ENCODE measurements at places on chromosomes 1 and 21. TPM values are rescaled to one million over a fixed set of nuclear protein-coding genes. Genes with fewer than 3 reads are reported as not detected.

GRCh38 chr1:181704546-181704945 is 221.2 kb downstream of the CACNA1E start:
- DNase-seq = no peak

DNA sequence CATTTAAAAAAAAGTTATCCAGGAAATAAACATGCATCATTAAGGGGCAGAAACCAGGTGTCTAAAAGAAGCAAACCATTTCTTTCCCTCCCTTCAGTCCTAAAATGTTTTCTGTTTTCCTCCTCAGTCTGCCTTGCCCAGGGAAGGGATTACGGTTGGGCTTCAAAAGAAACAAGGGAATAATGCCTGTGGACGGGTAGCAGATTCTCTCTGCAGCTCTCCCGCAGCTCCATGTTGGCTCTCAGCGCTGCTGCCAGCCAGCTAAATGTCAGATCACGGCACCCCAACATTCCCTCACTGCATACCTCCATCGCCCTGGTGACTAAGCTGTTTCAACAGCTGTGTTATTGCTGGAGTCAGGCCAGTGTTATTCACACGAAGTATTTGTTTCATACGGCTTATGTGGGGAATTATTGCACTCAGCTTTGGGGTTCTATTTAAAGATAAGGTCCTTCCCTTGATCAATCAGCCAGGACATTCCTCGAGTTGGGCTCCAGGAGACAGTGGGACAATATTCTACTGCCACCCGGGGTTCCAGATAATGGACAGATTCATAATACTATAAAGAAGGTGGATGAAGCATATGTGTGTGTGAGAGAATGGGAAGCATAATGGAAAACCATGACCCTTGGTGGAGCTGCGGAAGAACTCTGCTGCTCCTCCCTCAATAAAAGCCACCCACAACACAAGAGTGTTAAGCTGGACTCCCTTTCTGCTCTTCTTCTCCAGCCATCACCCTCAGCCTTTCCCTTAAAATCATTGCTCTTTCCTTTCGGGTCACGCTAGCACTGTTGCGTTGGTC is 58.2 kb downstream of the WLS start:
- no peak for DNase-seq

GRCh38 chr1:74908131-74908530 is 175.2 kb downstream of the TYW3 start:
- no peak for DNase-seq

GRCh38 chr1:13759072-13759471 is 59.1 kb downstream of the PRDM2 start:
- DNase-seq = no peak

MYCL gene
- not detected for polyA plus RNA-seq

DNA sequence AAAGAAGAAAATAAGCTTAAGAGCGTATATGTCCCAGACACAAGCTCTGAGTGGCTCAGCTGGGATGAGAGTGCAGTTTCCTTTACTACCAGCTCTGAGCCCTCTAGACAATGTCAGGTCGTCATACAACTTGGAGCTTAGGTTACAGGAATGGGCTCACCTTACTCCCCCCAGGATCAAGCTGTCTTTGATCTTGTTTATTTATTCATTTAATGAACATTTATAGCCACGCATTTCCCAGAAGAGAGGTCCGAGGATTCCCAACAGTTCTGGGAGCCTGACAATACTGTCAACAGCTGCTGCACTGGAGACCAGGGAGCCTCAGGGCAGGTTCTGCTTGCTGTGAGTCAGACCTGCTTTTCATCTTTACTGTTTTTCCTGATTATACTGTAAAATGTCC is 378.9 kb downstream of the PLPP3 start:
- no peak for DNase-seq

UBE2U gene
- not detected for polyA plus RNA-seq

DNA sequence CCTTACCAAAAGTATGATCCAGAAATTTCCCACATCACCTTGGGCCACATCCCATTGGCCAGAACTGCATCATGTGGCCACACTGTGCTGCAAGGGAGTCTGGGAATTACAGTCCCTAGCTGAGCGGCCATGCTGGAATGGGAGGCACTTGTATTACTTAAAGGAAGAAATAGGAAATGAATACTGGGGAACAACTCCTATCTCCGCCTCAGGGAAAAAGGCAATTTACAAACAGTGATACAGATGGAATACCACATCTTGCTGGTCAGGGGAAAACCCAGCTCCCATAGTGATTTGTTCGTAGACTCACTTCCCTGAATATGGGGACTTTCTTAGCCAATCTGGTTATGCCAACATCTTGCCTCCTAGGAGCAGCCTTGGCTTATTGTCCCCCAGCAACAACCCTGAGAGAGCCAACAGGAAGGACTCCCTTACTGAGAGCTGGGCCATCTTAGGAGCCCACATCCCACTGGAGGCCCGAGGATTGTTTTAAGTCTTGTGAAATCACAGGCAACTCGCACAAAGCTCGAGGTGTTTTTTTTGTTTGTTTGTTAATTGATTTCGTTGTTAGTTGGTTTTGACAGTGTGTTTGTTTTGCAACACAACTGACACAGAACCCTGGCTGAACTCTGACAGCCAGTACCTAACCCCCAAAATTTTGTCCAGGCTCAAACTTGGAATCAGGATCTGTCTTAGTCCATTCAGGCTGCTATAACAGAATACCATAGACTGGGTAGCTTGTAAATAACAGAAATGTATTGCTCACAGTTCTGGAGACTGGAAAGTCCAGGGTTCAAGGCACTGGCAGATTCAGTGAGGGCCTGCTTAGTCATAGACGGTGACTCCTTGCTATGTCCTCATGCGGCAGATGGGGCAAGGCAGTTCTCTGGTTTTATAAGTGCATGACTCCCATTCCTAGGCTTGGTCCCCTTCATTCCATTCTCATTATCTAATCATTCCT is 14.9 kb downstream of the CDA start:
- DNase-seq = no peak

DNA sequence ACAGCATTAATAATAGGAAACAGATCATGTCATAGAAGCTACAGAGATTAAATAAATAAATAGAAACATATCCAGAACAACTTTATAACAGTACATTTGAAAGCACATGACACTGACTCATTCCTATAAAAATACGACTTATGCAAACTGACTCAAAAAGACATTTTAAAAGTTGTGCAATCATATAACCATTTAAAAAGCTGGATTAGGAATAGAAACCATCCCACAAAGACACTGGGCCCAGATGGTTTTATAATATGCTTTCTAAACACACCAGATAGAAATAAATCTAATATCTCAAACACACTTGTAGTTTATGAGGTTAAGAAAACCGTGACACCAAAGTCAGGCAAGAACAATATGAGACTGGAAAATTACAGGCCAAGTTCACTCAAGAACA is 47.6 kb downstream of the MATN1 start:
- DNase-seq = no peak

- no peak for DNase-seq
Observed at GRCh38 chr1:153386500-153386901, 4.4 kb downstream of the S100A8 start.

HAO2 gene
- polyA plus RNA-seq = not detected

DNA sequence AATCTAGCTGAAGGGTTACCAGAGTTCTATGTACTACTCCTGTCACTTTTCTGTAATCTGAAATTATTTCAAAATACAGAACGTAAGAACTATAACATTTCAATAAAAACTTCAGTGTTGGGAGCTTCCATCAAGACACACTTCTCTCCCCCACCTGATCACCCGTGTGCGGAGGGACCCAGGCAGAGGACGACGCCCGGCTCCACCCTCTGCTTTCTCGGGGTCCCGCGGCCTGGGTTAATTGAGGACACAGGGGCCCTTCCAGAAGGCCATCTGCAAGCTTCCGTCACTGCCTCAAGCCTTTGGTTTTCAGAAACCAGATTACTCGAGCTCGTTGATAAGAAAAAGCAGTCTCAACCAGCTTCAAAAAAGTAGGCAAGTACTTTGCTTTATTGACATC is 27.8 kb downstream of the RIPK4 start:
- no peak for DNase-seq
